ENCODE measurements at places on chromosomes 3 and 15. TPM values are rescaled to one million over a fixed set of nuclear protein-coding genes. Genes with fewer than 3 reads are reported as not detected.

GRCh38 chr3:141450727-141451375 lies 36.0 kb upstream of the RASA2 start:
- no peak for DNase-seq

- DNase-seq = no peak
Measured at GRCh38 chr3:12999147-13000140, 73.8 kb downstream of the IQSEC1 start.

Gene IL17RE
- 1.1 TPM for total RNA-seq

- no peak for DNase-seq
Measured at GRCh38 chr3:157832588-157832987, 273.6 kb downstream of the SHOX2 start.

DNA sequence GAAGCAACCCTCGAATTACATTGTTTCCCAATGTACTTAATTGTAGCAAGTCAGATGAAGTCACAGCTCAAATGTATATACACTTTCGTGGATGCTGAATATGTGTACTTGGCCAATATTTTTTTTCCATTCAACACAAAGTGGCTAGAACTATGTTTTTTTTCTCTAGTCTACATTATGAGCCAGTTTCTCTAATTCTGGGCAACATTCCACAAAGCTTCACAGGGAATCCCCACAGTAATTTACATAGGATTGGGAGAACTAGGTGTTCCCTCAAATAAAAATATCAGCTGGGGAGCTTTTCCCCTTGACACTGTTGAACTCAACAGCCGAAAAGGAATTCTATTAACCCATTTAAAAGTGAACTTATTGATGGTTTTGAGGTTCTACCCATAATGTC lies 493.1 kb downstream of the MECOM start:
- no peak for DNase-seq

DNA sequence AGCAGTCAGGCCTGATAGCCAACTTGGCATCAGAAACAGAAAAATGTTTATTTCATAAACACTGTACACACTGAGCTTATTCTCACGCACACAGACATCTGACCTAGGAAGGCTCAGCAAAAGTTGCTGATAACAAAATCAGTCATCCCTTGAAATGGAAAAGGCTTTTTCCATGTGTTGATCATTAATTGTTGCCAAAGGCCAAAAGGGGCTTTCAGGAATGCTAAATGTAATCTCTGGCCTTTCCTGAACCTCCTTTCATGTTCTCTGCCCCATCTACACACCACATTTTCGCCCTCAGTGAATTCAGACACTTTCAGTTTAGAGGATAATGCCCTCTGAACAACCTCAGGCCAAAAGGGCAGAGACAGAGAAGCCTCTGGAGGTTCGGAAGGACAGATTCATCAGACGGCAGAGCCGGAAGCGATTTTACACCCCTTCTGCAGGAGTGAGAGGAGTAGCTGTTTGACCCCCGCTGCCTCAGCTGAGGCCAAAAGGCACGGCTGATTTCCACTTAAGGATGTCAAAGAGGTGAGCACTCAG lies 14.5 kb downstream of the RTP4 start:
- peak; percentile 20 for DNase-seq

Gene KY
- total RNA-seq = under 0.01 TPM

- no peak for DNase-seq
Measured at GRCh38 chr3:29585368-29585767, 304.5 kb downstream of the RBMS3 start.

GRCh38 chr3:32619395-32619794 lies 48.7 kb upstream of the DYNC1LI1 start:
- DNase-seq = no peak

Data from IMR-90 (cell line).